ENCODE measurements at places on chromosomes 7 and 10. TPM values are rescaled to one million over a fixed set of nuclear protein-coding genes. Genes with fewer than 3 reads are reported as not detected.

The ADRB1 gene
- total RNA-seq = 1.4 TPM

The H2AZ2 gene
- 197 TPM for total RNA-seq

The CEP55 gene
- total RNA-seq = 53.3 TPM

The LBX1 gene
- total RNA-seq = not detected

The CDH23 gene
- total RNA-seq = 1.9 TPM
